ENCODE measurements at places on chromosomes 2 and 18.
A peak's percentile ranks its signal among the peaks of the same experiment; 100 is the strongest.

- no peak for DNase-seq
Measured at GRCh38 chr2:71190656-71191569, 36.0 kb downstream of the PAIP2B start.

- DNase-seq: peak; percentile 65
Measured at GRCh38 chr2:223598994-223599639, 3.0 kb downstream of the SCG2 start.

- DNase-seq: no peak
Measured at GRCh38 chr2:44929159-44929734, 12.3 kb upstream of the SIX3 start.

- no peak for DNase-seq
Measured at GRCh38 chr2:164888592-164888991, 47.0 kb upstream of the COBLL1 start.
